Colonic mucosa (tissue), 4 donors: ENCODE measurements at places on chromosomes 4 and X. TPM values are rescaled to one million over a fixed set of nuclear protein-coding genes. Genes with fewer than 3 reads are reported as not detected.

DNA sequence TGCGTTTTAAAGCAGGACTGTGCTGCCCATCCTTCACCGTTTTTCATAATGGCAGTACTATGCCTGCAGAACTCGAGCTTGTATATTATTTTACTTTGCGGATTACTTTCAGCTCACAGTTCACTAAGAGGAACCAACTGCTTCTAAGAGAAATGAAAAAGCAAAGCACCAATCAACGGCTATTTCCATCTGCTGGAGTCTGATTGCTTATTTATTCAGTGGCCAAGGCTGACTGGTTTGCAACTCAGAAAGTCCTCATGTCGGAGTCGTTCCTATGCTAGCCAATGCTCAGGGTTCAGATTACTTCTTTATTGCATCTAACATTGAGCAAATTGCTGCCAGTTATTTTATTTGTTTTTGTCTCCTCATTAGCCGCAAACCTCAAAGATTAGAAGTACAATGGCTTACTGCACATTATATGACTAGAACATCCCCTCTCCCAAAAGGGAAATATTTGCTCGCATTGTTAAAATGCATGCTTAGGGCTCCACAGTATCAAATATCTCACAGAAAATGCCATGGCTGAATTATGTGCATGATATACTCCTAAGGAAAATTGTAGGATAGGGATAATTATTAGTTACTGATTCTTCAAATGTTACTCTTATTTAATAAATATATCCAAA lies 1628.2 kb upstream of the ADGRL3 start:
- no peak for DNase-seq
- H3K36me3 ChIP-seq = no peaks in the 10 kb centered on the region
- H3K27ac ChIP-seq = no peak overlapping the region
- no peaks in the 10 kb centered on the region for H3K4me1 ChIP-seq

DNA sequence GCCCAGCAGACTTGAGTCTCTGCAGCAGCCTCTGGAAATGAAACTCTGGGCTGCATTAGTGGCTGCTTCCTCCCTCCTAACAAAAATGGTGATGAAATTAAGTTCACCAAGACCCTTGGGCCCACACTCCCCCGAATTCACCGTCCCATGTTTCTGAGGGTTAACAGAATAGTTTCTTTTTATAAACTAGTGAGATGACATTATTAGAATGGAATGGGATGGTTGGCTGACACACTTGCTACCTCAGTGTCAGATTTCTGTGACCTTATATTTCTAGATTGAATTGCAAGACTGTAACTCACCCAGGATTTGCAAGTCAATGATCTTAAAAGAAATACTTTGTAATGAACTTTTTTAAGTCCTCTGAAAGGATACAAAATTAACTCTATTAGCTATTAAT lies 127.1 kb downstream of the SHROOM3 start:
- H3K27ac ChIP-seq = no peak overlapping the region
- no peaks in the 10 kb centered on the region for H3K27me3 ChIP-seq
- no peak overlapping the region for H3K4me3 ChIP-seq
- H3K4me1 ChIP-seq = no peaks in the 10 kb centered on the region
- H3K36me3 ChIP-seq = no peaks in the 10 kb centered on the region
- no peak for DNase-seq

DNA sequence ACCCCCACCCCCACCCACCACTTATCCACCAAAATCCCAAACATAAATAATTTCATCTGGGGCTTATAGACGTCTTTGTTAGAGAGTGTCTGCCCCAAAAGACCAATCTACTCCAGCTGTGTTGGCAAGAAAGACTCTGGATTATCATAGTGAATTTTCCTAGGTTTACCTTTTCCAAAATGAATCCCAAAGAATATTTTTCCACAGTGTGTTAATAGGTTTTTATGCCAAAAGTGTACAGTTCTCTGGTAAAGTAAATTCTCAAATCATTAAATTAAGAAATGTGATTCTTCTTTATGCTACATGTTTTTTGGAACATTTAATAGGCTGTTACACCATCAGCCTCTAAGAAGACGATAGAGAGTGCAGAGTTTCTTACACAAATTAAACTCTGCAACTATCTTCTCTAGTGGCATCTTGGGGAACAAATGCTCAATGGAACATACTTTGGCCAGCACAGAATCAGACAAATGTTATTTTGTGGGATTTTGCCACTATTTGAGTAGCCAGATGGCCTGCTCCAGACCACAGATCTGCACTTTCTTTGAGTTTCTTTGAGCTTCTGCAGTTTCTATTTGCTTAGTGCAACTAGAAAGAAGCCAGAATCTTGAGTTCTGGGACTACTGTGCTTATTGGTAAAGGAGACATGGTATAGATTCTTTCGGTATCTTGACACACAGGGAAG lies 206.0 kb downstream of the KIT start:
- DNase-seq = no peak
- H3K36me3 ChIP-seq = no peaks in the 10 kb centered on the region
- H3K4me1 ChIP-seq = no peaks in the 10 kb centered on the region
- no peaks in the 10 kb centered on the region for H3K27me3 ChIP-seq
- H3K27ac ChIP-seq = no peak overlapping the region
- H3K4me3 ChIP-seq = no peak overlapping the region

DNA sequence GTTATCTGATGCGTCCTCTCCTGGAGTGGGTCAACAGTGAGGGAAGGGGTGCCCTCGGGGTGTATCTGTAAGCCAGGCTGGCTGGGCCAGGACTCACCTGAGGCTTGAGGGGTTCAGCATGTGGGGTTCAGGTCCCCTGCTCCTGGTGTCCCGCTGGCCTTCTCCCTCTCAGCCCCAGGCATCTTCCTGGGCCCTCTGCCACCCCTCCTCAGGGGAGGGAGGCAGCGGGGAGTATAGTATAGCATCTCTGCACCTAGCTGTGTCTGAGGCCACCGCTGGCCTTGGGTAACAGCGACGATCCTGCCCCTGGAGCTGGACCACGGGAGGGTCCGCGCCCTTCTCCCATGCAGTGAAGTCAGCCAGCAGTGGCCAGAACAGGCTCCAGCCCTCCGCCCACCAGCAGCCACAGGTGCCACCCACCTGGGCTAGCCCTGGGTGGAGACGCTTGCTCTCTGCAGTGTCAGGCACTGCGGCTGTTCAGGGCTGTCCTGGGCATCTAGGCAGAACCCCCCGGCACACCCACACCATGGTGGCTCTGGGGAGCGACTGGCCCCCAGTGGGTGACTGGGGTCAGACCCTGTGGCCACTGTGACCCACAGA lies 110.7 kb upstream of the NKX1-1 start:
- no peak overlapping the region for H3K4me3 ChIP-seq
- DNase-seq = no peak
- no peaks in the 10 kb centered on the region for H3K36me3 ChIP-seq
- no peaks in the 10 kb centered on the region for H3K4me1 ChIP-seq
- no peaks in the 10 kb centered on the region for H3K27me3 ChIP-seq

DNA sequence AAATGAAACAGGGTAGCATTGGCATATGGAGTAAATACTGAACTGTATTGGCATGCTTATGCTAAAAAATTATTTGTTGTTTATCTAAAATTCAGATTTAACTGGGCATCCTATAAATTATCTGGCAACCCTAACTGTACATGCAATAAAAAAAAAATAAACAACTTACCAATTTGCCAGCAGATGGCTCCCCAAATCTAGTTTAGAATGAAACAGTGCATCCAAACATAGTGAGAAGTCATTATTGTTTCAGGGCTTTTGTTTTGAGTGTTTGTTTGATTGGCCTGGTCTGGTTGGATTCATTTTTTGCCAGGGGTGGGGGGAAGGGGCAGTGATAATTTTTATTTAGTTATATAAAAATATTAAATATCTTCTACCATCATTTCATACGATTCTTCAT lies 12.8 kb upstream of the NSUN7 start:
- no peak overlapping the region for H3K4me3 ChIP-seq
- H3K4me1 ChIP-seq = peaks cover 2% of the 10 kb centered on the region
- H3K36me3 ChIP-seq = no peaks in the 10 kb centered on the region
- no peaks in the 10 kb centered on the region for H3K27me3 ChIP-seq
- no peak for DNase-seq

- no peaks in the 10 kb centered on the region for H3K4me1 ChIP-seq
- H3K36me3 ChIP-seq = no peaks in the 10 kb centered on the region
- no peak for DNase-seq
- no peak overlapping the region for H3K27ac ChIP-seq
- H3K27me3 ChIP-seq = no peaks in the 10 kb centered on the region
- H3K4me3 ChIP-seq = no peak overlapping the region
Observed at GRCh38 chrX:119093991-119094735, 21.4 kb downstream of the CT47C1 start.

DNA sequence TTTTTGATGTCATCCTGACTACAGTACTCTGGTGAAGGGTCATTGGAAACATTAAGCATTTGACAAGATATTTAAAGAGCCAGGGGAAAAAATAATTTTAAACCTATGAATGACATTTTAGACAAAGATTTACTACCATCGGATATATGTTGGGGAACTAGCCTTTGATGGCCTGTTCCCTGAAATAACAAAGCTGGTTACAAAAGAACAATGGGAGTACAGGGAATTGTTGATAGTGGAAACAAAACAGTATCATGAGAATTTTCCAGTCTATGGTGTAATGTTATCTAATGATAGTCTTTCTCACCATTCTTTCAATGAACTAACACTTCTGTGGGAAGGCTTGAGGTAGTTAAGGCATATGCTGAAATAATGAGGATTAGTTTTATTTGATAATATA lies 125.9 kb upstream of the KLHL4 start:
- no peaks in the 10 kb centered on the region for H3K4me1 ChIP-seq
- H3K36me3 ChIP-seq = no peaks in the 10 kb centered on the region
- no peaks in the 10 kb centered on the region for H3K27me3 ChIP-seq

- no peak for DNase-seq
- no peak overlapping the region for H3K4me3 ChIP-seq
- no peaks in the 10 kb centered on the region for H3K36me3 ChIP-seq
- no peaks in the 10 kb centered on the region for H3K27me3 ChIP-seq
- H3K27ac ChIP-seq = no peak overlapping the region
Observed at GRCh38 chr4:145960012-145960411, 21.4 kb upstream of the ZNF827 start.

DNA sequence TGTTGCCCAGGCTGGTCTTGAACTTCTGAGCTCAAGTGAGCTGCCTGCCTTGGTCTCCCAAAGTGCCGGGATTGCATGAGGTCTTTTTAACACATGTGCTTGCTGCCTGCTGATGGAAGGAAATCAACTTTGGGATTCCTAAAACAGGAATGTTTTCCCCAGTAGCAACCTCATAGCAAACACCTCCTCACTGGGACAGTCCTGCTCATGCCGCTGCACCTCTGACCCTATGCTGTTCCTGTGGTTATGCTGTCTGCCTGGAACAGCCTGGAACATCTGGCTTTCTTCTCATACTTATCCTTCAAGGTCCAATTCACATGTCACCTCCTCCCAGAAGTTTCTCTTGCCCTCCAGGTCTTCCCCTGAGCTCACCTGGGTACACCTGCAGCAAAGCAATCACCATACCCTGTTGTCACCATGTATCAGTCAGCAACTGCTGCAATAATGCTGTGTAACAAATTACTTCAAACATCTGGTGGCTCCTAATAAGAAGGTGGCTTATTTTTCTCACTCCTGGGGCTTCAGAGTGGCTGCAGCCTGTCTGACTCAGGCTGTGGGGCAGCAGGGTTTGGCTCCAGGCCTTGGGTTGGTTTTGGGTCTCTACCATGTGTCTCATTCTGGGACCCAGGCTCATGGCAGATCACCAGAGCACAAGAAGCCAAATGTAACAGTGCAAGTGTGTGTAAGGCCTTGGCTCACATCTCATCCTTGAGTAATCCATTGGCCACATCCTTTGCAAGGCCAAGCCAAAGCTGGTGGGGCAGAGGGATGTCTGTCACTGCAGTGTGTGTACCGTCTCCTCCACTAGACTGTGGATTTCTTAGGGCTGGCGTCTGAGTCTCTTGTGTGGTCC lies 59.4 kb upstream of the SORCS2 start:
- no peak for DNase-seq
- no peak overlapping the region for H3K4me3 ChIP-seq
- H3K27ac ChIP-seq = no peak overlapping the region
- no peaks in the 10 kb centered on the region for H3K27me3 ChIP-seq
- H3K36me3 ChIP-seq = no peaks in the 10 kb centered on the region
- no peaks in the 10 kb centered on the region for H3K4me1 ChIP-seq

DNA sequence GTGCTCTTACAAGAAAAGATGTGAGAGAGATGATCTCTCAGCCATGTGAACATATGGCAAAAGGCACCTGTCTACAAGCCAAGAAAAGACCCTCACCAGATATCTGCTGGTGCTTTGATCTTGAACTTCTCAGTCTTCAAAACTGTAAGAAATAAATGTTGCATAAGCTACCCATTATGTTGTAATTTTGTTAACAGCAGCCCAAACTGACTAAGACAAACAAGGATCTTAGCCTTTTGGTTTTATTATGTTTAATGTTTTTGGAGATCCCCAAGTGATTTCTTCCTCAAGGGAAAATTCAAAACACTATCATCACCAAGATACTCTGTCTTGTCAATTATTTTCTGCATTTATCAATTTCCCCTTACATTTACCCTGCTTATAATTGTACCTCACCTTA lies 21.8 kb upstream of the CCNI start:
- H3K4me3 ChIP-seq = no peak overlapping the region
- no peaks in the 10 kb centered on the region for H3K36me3 ChIP-seq
- no peak for DNase-seq

DNA sequence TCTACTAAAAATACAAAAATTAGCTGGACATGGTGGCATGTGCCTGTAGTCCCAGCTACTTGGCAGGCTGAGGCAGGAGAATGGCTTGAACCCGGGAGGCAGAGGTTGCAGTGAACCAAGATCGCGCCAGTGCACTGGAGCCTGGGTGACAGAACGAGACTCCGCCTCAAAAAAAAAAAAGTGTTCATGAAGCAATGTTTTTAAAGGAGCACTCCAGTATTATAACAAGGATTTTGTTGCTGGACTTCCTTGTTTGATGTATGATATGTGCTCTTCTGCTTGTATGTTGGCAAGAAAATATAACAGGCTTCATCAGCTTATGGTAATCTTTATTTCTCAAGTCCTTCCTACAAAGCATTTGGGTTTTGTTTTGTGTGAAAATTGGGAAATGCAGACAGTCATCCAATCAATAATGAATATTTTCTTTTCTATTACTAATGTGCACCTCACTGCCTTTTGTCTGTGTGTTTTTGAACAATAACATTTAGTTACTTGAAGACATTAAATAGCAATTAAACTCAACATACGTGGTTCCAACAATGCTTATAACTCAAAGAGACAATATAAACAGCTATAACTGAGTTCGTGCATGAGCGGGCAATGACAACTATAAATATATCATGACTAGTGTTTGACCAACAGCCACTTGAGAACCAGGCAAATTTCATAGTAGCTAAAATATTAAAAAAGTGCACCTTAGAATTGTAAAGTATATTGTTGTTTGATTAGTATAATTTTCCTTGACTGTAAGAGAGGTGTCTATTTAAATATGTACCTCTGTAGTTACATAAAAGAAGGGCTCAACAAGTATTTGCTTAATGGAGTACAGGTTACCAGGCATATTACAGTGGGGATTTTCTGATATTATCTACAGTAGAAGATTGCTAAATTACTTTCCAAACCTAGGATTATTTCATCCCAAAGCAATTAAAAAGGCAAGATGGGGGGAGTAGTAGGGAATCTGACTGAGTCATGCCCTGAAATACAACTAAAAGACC lies 210.7 kb downstream of the PPP3CA start:
- H3K27me3 ChIP-seq = no peaks in the 10 kb centered on the region
- H3K36me3 ChIP-seq = no peaks in the 10 kb centered on the region
- no peak overlapping the region for H3K27ac ChIP-seq

GRCh38 chr4:138611721-138612120 lies 369.6 kb upstream of the SLC7A11 start:
- DNase-seq = no peak
- H3K27ac ChIP-seq = no peak overlapping the region
- no peak overlapping the region for H3K4me3 ChIP-seq
- no peaks in the 10 kb centered on the region for H3K27me3 ChIP-seq
- H3K36me3 ChIP-seq = no peaks in the 10 kb centered on the region

Gene ATOH1
- total RNA-seq = 73.7 TPM

Gene PLXNA3
- total RNA-seq = 43.9 TPM

Gene AKAP4
- total RNA-seq = not detected

Gene MAGEC1
- total RNA-seq = not detected

Gene TCEAL7
- total RNA-seq = 4.0 TPM

Gene NOX1
- total RNA-seq = 128 TPM
